ENCODE measurements at places on chromosomes 11 and 22.

DNA sequence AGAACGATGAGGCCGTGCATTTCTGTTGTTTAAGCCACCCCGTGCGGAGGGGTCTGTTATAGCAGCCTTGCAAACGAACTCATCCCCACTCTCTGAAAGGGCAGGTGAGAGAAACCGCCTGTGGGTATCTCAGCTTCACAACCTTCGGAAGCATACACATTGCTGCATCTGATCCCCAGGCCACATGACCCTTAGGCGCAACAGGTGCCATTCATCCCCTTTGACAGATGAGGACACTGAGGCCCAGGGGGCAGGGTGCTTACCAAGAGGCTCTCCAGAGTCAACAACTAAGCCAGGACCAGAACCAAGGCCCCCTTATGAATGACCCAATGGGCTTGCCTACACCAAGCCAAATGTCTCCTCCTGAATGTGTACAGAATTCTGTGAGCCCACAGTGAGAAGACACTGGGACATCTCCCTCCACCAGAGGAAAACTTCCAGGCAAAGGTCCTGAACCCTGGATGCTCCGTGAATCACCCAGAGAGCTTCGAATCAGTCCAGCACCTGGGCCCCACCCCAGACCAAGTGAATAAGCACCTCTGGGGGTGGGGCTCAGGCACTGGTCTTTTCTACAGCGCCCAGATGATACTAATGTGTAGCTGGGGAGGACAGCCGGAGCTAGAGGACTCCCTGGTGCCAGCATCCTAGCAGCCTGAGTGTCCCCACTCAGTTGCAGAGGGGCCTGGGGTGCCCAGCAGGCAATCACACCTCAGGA, 83.2 kb downstream of the BUD13 start:
- DNase-seq: no peak

DNA sequence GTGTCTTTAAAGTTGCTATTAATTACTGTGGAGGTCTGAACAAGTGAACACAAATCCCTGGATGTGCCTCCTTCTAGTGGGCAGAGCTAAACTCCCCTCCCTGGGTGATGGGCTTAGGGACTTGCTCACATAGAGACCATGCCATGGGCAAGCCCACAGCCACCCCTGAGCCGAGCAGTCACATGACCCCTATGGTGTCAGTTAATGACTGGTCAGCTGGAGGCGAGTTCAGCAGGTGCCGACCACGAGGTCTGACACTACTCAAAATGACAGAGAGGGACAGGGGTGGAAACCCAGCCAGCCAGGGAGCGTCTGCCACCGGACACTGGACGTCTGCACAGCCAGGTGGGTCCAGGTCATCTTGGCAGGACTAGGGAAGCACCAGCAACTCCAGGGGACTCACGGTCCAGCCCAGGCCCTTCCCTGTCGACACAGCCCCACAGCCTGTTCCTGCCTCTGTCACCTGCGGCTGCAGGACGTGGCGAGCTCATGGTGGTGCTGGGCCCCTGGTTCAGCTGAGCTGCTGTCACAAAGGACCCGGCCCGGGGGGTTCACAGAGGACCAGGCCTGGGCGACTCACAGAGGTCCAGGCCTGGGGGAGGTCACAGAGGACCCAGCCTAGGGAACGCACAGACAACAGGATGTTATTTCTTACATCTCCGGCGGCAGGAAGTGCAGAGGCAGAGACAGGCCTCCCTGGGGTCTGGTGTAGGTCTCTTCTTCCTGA, 135.0 kb downstream of the BRD1 start:
- no peak for DNase-seq

DNA sequence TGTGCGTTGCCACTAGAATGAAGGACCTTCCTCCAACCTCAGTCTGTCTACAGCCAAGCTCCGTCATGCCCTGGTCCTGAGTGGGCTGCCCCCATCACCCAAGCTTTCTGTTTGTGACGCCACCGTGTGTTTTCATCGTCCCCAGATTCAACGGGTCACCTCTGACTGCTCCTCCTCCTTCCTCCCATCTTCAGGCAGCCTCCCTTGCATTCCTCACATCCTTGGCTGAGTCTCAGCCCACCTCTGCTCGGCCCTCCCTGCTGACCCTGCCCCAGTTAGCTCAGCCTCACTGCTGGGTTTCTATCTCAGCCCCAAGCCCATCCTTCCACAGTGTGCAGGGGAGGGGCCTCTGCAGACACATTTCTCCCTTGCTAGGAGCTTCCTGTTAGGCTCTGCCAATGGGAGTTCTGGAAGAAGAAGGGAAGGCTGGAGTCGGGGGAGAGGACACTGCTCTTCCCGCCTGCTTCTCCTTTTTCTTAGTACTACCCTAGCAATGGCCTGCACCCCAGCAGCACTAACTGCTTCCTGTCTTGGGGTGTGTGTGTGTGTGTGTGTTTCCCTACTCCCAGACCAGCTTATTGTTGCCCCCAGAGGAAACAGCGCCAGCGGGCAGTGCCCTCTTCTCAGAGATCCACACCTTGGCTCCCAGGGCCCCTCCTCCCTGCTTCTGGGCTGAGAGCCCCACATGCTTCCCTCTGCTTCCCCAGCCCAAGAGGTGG, 5.2 kb downstream of the IFT27 start:
- no peak for DNase-seq

- peak; percentile 22 for DNase-seq
These were observed 3.8 kb downstream of the RSPH14 start for GRCh38 chr22:23137905-23138561.

- no peak for DNase-seq
These were observed 162.3 kb downstream of the C11orf87 start for GRCh38 chr11:109584001-109584972.

GRCh38 chr11:14388352-14388751, 29.4 kb upstream of the RRAS2 start:
- no peak for DNase-seq

- DNase-seq: no peak
These were observed 418.6 kb downstream of the MN1 start for GRCh38 chr22:27382947-27383346.

- no peak for DNase-seq
These were observed 31.3 kb downstream of the SLC1A2 start for GRCh38 chr11:35388061-35388460.

DNA sequence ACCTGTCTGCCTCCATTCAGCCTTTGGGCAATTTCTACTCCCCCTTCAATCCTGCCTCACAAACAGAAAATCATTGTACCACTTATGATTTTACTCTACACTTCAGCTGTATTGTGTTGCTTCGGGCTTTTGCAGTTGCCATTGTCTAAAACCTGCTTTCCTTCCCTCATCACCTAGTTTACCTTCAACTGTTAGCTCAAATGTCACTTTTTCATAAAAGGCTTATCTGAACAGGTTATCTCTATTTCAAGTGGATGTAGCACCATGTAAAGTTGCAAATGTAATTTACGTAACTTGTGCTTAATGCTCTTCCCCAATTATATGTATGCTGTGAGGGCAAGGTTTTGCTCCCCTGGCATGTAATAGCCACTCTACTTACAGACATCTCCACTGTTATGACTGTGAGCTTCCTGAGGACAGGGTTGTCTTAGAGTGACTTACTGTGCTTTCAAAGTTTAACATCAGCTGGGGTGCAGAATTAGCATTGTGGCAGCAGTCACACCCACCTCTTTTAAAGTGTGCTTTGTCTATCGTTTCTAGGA, 5.4 kb downstream of the RPS25 start:
- DNase-seq: no peak

DNA sequence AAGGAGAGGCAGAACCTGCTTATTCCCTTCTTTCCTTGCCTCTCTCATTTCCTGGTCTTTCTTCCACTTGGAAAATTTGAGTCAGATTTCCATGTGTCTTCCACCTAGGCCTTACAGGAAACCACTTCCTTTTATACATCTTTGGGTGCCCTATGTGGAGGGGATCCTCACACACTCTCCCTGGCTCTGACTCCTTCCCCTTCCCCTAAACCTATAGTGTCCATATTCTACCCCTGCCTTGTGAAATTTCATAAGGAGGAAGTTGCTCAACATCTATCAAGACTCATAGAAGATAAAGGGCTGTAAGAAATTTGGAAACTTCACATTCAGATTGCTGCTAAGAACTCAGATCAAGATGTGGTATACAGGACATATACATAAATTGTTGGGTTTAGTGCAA, 20.4 kb downstream of the TUG1 start:
- DNase-seq: no peak

DNA sequence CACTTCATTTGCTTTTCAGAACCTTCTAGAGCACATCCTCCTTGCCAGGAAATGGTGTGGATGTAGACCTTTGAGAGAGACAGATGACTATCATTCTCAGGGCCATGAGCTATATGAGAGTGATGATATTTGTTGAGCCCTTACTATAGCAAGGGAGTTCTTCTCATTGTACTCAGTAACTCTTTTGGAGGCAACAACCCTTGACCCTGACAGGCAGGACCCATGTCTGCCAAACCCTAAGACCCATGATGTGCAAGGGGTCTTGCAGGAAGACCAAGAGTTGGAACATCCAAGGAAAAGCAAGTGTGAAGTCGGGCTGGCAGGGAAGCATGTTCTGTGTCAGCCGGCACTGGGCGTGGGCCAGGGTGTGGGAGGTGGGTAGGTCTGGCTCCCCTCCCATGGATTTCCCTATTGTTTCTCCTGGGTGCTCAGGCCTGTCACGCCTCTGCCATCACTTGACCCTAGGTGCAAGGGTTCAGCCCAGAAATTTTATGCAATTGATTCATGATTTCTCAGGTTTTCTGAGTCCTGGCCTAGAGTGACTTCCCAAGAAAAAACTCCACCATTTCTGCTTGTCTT, 1.2 kb downstream of the FOLR3 start:
- no peak for DNase-seq

DNA sequence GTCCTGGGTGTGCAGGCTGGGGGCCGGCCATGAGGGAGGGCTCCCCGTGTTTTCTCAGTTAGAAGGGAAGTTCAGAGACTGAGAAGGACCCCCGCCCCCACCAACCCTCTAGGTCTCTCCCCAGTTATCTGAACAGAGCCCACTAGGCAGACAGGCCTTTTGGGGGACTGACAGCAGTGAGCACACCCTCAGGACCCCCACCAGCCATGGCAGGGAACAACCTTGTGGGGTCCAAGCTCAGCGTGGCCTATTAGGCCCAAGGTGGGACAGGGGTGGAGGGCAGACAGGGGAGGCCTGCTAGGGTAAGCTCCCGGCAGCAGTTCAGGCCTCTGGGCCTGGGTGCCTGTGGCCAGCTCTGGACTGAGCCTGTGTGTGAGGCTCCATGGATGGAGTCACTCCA, 5.6 kb downstream of the LRRC75B start:
- DNase-seq: no peak

GRCh38 chr11:88231894-88232482, 56.7 kb upstream of the RAB38 start:
- DNase-seq: peak; percentile 21

- peak; percentile 50 for DNase-seq
These were observed 26.1 kb downstream of the GLYATL1 start for GRCh38 chr11:58965246-58965985.

DNA sequence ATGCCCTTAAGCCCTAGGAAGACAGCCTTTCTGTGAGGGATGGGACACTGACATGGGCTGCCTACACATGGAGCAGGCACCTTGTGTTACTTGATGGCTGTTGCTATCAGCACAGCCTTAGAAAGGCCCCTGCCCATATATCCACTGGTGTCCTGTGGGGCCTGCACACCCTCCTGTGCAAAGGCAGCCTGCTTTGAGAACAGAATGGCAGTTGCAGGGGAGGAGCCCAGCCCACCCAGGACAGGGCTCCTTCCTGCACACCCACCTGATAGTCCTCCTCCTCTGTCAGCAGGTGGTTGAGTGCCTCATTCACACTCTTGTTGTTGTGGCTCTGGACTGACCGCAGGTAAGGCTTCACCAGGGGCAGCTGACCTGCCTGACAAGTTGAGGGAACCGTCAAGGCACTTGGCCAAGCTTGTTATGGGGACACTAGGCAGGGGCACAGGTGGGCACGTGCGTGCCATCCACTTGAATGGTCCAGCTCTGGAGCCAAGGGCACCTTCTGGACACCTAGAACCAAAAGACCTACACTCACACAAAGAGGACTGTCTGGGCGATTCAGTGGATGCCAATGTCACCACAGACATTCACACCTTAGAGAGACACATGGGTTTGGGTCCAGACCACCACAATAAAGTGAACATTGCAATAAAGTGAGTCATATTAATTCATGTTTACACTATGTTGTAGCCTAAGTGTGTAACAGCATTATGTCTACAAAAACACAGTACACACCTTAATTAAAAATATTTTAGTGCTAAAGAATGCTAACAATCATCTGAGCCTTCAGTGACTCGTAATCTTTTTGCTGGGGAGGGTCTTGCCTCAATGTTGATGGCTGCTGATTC, 9.4 kb upstream of the SLC25A1 start:
- no peak for DNase-seq
